ENCODE measurements at places on chromosomes 3 and 15.

DNA sequence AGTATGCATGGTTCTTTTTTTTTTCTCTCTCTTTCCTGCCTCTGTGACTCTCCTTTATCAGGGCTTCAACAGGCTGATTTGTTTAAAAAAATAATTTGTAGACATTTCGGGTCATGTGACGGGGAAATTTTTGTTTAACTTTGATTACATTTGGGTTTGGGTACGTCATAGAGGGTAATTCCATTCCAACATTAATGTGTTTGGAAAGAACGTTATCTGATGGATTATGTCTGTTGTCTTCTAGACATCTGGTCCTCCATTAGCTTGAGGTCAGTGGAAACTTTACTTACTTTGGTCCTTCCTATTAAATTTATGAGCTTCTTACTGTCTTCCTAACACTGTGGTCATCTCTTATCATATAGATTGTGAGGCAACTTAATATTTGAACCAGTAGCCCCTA lies 80.9 kb downstream of the STT3B start:
- no peaks in the 10 kb centered on the region for H3K4me1 ChIP-seq
- no peak overlapping the region for H3K4me3 ChIP-seq
- H3K27me3 ChIP-seq = no peaks in the 10 kb centered on the region
- 0 out of 2 replicates have a peak overlapping the region, but pooled peaks have one; percentile 9 for H3K27ac ChIP-seq

DNA sequence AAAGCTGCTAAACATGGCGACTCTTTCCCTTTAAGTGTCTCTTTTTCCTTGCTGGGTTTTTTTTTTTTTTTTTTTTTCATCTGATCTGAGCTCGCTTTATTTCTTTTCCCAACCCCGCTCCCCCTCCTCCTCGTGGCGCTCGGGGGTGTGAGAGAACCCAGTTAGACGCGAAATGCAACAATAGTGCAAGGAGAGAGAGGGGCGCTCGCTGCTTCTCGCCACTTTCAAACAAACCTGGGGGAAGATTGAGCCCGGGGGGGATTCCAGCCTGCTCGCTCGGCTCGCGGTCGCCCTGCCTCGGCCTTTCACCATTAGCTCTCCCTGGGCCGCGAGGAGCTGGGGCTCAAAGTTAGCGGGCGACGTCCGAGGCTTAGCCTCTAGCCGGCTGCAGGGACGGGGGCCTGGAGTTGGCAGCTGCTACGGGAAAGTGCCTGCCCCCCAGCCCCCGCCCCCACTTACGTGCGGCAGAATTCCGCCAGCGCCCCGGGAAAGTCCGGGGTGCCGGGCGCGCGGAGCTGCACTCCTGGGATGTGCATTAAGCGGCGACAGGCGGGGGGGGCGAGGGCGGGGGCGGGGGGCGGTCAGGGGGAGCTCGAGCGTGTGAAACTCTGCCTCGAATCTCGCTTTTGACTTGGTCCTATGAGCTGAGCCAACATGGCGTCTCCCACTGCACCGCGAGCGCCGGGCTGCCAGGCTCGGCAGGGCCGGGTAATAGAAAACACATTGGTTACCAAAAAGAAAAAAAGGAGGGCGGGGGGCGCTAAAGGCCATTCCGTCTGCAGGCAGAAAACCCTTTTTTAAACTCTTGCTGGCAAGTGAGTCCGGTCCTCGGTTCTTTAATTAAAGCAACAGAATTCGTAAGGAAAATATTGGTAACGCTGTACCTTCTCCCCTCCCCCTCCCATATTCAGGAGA lies 10.4 kb downstream of the NR2F2 start:
- no peak overlapping the region for H3K27ac ChIP-seq
- no peak overlapping the region for H3K4me3 ChIP-seq
- no peak for DNase-seq
- H3K27me3 ChIP-seq = peaks cover 5% of the 10 kb centered on the region

DNA sequence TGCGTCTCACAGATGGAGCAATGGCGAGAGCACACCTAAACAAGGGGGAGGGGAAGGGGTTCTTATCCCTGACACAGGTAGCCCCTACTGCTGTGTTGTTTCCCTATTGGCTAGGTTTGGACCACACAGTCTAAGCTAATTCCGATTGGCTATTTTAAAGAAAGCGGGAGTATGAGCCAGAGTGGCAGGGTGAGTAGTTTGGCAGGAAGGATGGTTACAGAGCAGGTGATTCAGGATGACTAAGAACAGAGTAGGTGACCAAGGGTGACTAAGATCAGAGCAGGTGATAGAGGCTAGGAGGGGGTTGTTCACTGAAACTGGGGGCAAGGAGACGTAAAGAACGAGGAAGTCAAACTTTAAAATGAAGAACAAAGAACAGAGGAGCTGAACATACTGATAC lies 511.8 kb downstream of the EDEM1 start:
- no peaks in the 10 kb centered on the region for H3K27me3 ChIP-seq
- no peaks in the 10 kb centered on the region for H3K36me3 ChIP-seq
- H3K4me1 ChIP-seq = no peaks in the 10 kb centered on the region

DNA sequence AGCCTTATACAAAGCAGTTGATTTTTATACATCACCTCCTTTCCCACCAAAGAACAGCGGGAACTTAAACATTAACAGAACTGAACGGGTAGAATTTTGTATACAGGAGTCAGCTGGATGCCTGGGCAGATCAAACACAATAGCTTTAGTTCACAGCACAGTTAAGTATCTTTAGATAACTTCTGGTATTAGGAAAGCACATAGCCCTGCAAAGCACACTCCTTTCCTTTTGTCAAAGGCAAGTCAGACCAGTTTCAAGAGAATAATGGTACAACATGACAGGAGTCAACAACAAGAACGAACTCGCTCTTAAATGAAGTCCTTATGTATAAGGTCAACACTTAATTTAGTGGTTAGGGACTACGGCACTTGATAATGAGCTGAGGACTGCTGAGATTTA lies 26.3 kb downstream of the ABCC5 start:
- H3K36me3 ChIP-seq = peaks cover 26% of the 10 kb centered on the region
- H3K4me1 ChIP-seq = no peaks in the 10 kb centered on the region
- no peak for DNase-seq
- no peaks in the 10 kb centered on the region for H3K27me3 ChIP-seq
- no peak overlapping the region for H3K27ac ChIP-seq
- no peak overlapping the region for H3K4me3 ChIP-seq

DNA sequence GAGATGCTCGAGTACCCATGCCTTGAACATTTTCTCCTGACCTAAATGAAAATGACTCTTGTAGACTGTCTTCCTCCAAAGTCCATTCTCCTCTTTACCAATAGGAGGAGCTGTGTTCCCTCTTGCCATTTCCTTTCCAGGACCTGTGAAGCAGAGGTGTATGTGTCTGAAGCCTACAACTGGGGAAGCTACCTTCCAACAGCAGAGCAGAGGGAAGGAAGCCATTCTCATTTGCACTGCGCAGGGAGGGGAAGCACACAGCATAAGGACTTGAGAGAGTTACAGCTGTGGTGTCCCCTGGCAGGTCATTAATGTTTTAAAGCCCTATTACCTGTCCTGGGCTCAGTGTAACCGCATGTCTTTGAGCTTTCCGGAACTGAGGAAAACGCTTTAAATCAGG lies 38.7 kb downstream of the HSPBAP1 start:
- no peaks in the 10 kb centered on the region for H3K27me3 ChIP-seq
- H3K27ac ChIP-seq = no peak overlapping the region
- peaks cover 24% of the 10 kb centered on the region for H3K36me3 ChIP-seq
- H3K4me1 ChIP-seq = no peaks in the 10 kb centered on the region

- no peak for DNase-seq
- no peaks in the 10 kb centered on the region for H3K36me3 ChIP-seq
- peaks cover 7% of the 10 kb centered on the region for H3K27me3 ChIP-seq
- H3K27ac ChIP-seq = no peak overlapping the region
- H3K4me3 ChIP-seq = no peak overlapping the region
Measured at GRCh38 chr3:140242818-140243276, 307.9 kb downstream of the CLSTN2 start.

- peaks cover 46% of the 10 kb centered on the region for H3K4me1 ChIP-seq
- no peak overlapping the region for H3K4me3 ChIP-seq
- peak; percentile 63 for DNase-seq
- H3K36me3 ChIP-seq = no peaks in the 10 kb centered on the region
- no peaks in the 10 kb centered on the region for H3K27me3 ChIP-seq
- H3K27ac ChIP-seq = peak overlapping the region; percentile 74
Measured at GRCh38 chr3:18215639-18216038, 209.5 kb downstream of the SATB1 start.

DNA sequence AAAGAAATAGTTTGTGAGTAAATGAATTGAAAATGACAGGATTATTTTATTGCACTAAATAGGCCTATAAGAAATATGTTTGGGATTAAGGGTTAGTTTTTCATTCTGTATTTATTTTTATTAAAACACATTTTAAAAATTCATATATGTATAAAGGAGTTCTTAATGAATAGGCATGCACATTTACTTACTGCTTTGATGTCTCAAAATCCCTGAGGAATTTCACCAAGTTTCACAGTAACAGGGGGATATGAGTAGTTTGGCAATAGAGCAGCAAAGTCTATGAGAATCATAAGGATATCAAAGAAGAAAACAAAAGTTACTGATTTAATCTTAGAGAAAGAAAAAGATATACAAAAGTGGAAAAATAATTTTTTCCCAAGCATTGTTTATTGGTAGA lies 411.7 kb downstream of the NAALADL2 start:
- no peaks in the 10 kb centered on the region for H3K36me3 ChIP-seq
- H3K4me1 ChIP-seq = no peaks in the 10 kb centered on the region
- H3K27ac ChIP-seq = no peak overlapping the region
- H3K27me3 ChIP-seq = no peaks in the 10 kb centered on the region
- no peak overlapping the region for H3K4me3 ChIP-seq

Data from DND-41 (cell line).